ENCODE measurements at places on chromosomes 5 and 9. TPM values are rescaled to one million over a fixed set of nuclear protein-coding genes. Genes with fewer than 3 reads are reported as not detected.

Gene SCAMP1
- 57.7 TPM for total RNA-seq

Gene GCNT4
- 2.8 TPM for total RNA-seq

- DNase-seq = no peak
These were observed 141.4 kb upstream of the PIK3R1 start for GRCh38 chr5:68074048-68074632.

DNA sequence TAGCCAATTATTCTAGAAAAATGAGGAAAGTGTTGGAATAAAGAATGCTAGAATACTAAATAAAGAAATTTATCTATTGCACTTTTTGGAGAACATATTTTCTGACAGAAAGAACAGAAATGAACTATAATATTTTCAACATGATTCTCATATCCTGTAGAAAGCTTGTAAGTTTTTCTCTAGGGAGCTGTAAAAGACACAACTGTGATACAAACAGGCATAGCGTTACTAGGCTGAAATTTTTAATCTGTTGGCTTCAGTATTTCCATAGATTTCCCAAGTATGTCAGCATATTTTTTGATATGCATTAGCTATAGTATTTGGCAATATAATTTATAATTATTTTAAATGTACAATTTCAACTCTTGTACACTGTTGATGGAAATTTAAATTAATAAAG, 31.3 kb downstream of the ANXA1 start:
- no peak for DNase-seq

DNA sequence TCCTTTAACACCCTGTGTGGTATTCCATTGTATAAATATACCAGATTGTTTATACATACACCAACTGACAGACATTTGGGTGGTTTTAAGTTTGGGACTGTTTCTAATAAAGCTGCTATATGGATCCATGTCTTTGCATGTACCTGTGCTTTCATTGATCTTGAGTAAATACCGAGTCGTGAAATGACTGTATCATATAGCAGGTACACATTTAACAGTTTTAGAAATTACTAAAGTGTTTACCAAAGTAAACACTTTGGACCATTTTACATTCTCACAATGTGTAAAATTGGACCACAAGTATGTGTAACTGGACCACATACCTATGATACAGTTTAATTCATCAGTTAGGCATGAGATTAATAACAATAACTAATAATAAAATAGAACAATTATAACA, 175.2 kb downstream of the FBXL17 start:
- DNase-seq = no peak
